ENCODE measurements at places on chromosomes 13 and 19.

DNA sequence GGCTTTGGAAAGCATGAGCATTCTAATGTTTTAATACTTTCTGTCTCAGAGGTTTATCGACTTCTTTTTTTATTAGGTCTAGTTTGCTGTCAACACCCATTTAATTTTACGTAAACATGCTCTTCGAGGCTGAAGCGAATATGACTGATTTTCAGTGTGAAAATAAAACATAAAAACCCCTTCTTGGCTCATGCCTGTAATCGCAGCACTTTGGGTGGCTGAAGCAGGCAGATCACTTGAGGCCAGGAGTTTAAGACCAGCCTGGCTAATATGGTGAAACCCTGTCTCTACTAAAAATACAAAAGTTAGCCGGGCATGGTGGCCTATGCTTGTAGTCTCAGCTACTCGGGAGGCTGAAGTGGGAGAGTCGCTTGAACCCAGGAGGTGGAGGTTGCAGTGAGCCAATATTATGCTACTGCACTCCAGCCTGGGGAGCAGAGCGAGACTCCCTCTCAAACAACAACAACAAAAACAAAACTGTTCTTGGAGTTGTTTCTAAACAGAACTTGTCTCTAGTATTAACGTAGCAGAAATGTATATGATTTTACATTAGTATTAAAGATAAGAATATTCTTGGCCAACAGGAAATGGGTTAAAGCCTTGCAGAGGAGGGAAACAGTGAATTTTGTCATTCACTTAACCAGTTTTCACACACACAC is 7.1 kb upstream of the IGFL3 start:
- no peak for DNase-seq

DNA sequence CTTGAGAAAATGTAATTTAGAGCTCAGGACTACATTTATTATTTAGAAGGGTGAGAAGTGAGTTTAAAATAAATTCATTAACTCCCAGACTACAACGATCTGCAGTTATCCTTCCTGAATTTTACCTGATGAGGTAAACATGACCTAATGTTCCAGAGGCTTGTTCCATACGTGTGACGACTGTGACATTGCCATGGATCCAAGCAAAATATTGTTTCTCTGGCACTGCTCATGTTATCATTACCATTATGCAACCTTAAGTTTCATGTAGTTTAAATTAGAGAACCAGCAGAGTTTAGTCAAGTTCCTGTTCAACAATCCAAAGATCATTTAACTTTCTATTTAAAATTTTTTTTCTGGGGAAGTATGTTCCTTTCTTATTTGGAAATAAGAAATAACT is 279.6 kb downstream of the KLF5 start:
- no peak for DNase-seq

- no peak for DNase-seq
These were observed 87.0 kb downstream of the MAB21L1 start for GRCh38 chr13:35389535-35389934.

GRCh38 chr19:40576151-40576584 is 505 bp upstream of the SHKBP1 start:
- DNase-seq, result no peak

GRCh38 chr13:45448965-45449559 is 15.7 kb upstream of the COG3 start:
- DNase-seq, result no peak

DNA sequence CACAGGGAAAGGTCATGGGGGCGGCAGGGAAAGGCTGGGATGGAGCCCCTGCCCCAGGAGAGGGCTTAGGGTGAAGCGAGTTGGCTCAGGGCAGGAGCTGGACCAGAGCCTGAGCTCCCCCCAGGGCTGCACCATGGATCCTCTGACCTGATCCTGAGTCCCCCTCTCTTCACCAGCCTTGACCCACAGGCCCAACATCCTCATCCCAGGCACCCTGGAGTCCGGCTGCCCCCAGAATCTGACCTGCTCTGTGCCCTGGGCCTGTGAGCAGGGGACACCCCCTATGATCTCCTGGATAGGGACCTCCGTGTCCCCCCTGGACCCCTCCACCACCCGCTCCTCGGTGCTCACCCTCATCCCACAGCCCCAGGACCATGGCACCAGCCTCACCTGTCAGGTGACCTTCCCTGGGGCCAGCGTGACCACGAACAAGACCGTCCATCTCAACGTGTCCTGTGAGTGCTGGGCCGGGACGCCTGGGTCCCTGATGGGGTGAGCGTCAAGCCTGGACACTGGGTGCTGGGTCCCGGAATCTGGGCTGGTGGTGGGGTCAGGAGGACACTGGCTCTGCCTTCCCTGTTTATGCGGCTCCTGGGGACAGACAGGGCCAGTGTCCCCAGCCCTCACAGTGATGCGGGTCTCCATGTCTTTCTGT is 842 bp downstream of the SIGLEC9 start:
- no peak for DNase-seq

GRCh38 chr19:6088602-6089049 is 21.7 kb downstream of the RFX2 start:
- DNase-seq, result no peak

DNA sequence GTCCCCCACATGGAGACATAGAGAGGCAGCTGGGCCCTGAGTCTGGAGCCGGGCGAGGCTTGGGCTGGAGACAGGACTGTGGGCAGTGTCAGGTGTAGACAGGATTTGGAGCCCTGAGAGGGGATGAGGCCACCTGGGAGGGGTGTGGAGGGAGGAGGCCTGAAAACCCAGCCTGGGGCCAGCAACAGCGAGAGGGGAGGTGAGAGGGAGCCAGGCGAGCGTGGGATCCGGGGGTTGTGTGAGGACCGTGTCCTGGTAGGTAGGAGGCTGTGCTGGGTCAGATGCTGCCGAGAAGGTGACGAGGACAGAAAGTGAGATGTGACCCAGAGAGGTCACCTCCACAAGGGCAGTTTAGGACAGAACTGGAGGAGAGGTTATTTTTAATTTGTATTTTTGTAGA is 7.4 kb downstream of the MPND start:
- DNase-seq, result no peak

GRCh38 chr13:52161181-52161646 is 1.8 kb upstream of the NEK3 start:
- no peak for DNase-seq

DNA sequence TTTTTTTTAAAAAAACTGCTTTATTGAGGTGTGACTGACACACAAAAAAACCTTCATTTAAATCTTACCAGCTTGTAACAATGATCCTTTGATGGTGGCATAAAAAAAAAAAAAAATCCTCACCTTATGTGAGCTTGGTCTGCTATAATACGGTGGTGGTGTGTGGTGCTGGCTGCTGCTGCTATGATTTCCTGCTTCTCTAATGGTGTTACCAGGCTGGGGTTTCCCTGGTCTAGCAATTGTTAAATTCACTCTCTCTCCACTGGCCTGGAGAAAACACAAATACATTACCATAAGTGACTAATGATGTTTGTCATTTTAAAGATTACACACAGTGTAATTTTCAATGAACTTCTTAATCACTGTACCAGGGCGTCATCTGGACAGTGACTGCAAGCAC is 60.6 kb downstream of the LNX2 start:
- DNase-seq, result no peak

DNA sequence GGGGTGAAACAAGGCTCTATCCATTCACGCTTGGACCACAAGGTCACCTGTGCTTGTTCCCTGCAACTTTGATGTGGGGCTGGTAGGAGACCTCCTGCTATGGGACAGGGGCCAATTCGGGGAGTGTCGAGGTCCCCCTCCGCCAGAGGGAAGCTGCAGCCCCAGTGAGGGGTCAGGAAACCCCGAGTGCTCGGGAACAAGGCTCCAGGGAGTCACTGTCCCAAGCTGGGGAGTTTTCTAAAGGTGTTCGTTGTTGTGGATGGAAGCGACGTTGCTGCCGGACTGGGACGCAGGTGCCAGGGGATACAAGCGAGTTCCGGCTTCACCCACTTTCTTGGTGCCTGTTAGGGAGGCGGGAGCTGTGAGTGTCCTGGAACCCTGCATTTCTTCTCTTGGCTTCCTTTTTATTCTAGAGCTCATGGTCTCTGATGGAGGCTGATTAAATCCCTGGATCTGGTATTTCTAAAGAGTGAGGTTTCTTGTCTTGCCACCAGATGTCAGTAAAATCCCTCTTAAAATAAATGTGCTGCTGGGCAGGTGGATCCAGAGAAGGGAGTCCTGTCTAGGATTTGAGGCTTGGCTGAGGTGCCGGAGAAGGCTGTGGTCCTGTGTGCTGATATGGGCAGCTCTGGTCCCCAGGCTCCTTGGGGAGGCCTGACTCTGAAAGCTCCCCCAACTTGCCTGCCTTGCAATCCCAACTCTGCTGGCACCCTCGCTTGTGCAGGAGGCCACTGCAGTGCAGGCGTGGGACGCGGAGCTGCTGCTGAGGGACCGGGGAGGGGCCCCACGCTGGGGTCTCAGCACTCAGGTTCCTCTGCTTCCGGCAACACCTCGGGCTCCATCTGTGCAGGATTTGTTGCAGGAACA is 153.9 kb downstream of the TEX29 start:
- DNase-seq, result peak; percentile 80

DNA sequence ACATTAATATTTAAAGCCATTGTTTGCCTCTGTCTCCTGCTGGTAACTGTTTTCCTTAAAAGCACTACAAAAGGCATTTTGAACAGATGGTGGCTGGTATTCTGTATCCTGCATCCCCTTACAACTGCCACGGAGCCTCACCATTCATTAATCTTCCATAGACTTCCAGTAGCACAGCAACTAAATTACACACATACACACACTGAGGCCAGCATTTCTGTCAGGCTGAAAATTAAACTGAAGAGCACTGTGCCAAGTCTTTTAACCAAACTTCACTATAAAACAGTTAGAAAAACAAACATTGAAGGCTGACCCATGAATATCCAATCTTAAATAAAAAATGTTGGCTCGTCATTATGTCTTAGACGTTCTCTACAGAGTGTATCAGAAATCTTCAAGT is 697.8 kb downstream of the DACH1 start:
- no peak for DNase-seq

DNA sequence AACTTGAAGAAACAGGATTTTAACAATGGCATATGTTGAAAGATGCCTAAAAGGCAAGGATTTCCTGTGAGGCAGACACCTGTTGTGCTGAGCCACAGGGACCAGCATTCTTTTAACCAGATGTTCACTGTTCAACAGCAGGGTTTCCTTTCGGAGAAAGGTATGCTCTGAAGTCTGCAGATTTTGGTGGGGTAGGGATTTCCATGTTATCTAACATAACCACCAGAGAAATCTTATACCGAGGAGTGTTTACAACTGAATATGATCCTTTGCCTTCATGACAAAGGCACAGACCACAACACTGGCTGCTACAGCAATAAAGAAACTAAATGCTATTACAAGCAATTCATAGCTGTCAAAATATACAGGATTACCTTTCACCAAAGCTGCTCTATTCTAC is 48.1 kb downstream of the MPHOSPH8 start:
- DNase-seq, result no peak

DNA sequence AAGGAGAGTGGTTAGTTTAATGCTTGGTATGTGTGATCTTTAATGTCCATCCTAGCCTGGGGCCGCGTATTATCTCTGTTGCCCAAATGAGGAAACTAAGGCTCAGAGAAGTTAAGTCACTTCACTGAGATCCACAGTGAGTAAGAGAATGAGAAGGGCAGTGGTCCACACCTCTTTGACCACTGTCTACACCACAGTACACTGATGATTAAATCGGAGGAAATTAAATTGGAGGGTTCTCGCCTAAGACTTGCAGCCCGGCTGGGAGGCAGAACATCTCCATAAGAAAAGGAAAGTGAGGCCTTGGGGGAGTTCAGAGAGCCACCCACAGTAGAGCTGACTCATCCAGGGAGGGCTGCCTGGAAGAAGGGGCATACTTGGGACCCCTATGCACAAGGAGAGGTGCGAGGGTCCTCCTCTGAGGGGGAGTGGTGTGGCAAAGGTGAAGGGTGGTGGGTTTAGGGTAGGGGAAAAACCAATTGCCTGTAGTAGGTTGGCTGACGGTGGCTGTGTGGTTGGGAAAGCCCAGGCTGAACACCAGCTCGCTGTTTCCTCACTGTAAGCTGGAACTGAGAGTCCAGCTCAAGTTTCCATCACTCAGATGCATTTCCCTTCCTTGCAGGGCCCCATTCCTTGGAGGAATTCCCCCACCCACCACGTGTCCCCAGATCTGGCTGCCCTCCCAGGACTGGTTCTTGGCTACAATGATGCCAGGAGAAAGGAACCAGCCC is 15.0 kb upstream of the DHRS12 start:
- DNase-seq, result no peak

- no peak for DNase-seq
These were observed 502.3 kb downstream of the FOXO1 start for GRCh38 chr13:40164133-40164532.

GRCh38 chr19:30350692-30351663 is 21.2 kb upstream of the ZNF536 start:
- peak; percentile 19 for DNase-seq

- no peak for DNase-seq
These were observed 2.4 kb downstream of the ZNF85 start for GRCh38 chr19:20925481-20925880.

GRCh38 chr19:31254180-31254551 is 95.1 kb downstream of the TSHZ3 start:
- DNase-seq, result no peak

DNA sequence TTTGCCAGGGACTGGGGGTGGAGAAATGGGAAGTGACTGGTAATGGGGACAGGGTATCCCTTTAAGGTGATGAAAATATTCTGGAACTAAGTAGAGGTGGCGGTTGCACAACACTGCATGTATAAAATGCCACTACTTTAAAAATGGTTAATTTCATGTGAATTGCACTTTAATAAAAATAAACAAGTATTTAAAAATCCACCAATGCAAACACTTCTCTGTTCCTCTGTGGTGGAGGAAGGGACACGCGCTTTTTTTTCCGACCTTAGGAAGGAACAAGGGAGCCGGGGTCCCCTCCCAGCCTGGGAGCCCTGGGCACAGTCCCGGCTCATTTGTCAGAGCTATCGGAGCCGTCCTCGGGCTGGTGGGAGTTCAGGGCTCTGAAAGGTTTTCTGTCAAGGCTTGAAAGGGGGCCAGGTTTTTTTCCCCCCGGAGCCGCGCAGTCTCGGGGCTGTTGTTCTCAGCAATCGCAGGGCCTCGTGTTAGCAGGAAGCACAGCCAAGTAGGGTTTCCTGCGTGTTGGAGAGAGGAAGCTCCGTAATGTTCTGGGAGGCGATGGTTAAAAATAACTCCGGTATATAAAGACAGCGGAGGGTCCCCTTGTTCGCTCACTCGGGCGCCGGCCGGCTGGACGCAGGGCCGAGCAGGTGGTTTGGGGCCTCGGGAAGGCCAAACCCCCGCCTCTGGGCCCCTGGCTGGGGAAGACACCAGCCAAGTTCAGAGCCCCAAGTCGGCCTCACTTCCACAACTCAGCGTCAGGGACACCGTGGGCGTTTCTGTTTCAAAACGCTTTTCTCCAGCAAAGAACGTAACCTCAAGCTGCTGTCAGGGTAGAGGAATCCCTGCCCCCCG is 41.2 kb upstream of the KLF2 start:
- DNase-seq, result no peak
